Omental fat pad (tissue), 4 donors: ENCODE measurements at places on chromosomes 7 and 10.
A peak's percentile ranks its signal among the peaks of the same experiment; 100 is the strongest.

- DNase-seq: no peak
Measured at GRCh38 chr10:132239126-132240031, 52.6 kb downstream of the DPYSL4 start.

DNA sequence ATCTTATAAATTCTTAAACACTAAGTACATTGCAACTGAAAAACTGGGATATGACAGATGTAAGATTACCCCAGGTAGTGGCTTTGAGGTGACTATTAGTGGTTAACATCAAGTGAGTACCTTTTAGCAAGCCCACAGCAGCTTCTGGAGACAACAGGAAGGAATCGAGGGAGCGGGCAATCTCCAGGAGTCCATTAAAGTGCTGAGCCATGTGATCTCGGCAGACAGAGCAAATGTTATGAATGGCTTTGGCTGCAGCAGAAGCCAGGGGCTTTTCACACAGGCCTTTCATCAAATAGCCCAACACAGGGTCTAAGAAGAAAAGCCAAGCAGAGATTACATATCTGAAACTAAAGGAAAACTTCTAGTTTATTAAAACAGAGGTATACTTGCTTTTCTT, 48.9 kb downstream of the IRF5 start:
- no peak for DNase-seq

DNA sequence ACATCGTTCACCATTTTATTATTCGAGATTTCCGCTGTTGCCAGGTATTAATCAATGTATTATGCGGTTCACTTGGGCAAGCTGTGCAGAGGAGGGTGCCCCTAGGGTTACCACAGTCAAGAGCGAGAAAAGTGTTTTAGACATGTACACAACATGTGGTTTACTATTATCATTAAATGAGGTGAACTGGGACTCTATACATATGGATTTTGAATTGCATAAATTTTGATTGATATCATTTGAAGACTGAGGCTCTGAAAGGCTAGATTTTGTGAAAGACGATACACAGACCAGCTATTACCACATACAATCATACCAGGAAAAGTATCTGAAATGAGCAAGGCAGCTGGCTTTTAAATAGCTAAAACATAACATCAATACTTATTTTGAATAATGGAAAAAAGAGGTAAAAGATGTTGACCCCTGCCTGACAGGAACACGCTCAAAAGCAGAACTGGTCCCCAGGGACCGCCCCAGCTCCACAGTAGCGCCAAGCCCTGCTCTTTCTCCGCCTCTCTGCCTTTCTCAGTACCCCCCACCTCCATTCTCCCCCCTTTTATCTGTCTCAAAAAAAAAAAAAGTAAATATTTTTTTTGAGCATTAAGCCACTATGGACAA, 413.4 kb upstream of the MKI67 start:
- DNase-seq: no peak

GRCh38 chr7:158996214-158997109, 140.1 kb downstream of the DYNC2I1 start:
- DNase-seq: no peak

GRCh38 chr10:114259824-114260223, 20.8 kb downstream of the VWA2 start:
- DNase-seq: no peak

GRCh38 chr10:64271983-64272382, 750.8 kb downstream of the REEP3 start:
- DNase-seq: no peak

DNA sequence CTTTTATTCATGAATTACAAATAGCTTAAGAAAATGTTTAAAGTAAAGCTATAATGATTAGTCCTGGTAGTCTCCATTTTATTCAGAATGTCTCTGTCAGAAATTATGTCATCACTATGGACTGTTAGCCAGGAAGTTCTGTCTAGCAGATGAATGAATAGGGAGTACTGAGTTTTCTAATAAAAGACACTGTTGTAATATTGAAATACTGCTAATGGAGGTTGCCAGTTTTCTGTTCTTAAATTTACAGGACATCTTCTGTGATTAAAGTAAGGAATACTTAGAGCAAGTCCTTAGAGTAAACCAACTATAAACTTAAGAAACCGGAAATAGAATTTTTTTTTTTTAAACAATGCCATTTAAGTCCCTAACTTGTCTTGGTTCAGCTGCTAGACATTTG, 309.8 kb downstream of the ADK start:
- DNase-seq: no peak

- DNase-seq: no peak
Measured at GRCh38 chr7:107147464-107148393, 21.1 kb upstream of the HBP1 start.

GRCh38 chr10:27482984-27483956, 20.8 kb upstream of the RAB18 start:
- no peak for DNase-seq

DNA sequence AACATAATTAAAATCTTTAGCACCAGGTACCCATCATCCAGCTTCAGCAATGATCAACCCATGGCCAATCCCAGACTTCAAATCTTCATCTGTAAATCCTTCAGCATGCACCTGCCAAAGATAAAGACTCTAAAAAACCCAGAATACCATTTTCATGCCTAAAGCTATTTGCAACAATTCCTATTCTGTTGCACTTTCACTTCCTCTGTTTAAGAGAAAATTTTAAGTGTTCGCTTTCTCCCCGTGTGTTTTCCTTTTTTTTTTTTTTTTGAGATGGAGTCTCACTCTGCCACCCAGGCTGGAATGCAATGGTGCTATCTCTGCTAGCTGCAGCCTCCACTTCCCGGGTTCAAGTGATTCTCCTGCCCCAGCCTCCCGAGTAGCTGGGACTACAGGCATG, 31.8 kb upstream of the HTR5A start:
- no peak for DNase-seq

- DNase-seq: peak; percentile 37
Measured at GRCh38 chr10:86535132-86535882, 13.7 kb upstream of the WAPL start.
